GM19239 (cell line): ENCODE measurements at places on chromosomes 6 and 20.
A peak's percentile ranks its signal among the peaks of the same experiment; 100 is the strongest.

DNA sequence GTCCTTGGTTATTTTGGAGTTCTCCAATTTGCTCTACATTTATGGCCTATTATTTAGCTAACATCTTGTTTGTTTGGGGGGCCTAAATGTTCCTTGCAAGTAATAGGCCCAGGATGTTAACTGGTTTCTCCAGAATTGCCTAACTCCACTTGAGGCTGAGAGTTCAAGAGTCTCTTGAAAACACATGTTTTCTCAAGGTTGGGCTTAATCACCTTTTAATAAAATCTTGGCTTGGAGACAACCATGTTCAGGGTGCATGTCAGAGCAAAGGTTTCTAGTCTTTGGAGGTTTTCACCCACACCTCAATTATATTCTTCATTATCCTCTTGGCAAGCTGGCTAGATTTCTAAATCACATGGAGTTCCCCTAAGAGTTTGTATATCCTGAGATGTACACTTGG, 54.2 kb downstream of the KLHL31 start:
- no peak for DNase-seq

- no peak for DNase-seq
These were observed 28.9 kb downstream of the CDH26 start for GRCh38 chr20:59987135-59987534.

- DNase-seq: no peak
These were observed 276.5 kb downstream of the CDKAL1 start for GRCh38 chr6:20810727-20811108.

GRCh38 chr6:123812621-123813020, 9.0 kb downstream of the NKAIN2 start:
- no peak for DNase-seq

DNA sequence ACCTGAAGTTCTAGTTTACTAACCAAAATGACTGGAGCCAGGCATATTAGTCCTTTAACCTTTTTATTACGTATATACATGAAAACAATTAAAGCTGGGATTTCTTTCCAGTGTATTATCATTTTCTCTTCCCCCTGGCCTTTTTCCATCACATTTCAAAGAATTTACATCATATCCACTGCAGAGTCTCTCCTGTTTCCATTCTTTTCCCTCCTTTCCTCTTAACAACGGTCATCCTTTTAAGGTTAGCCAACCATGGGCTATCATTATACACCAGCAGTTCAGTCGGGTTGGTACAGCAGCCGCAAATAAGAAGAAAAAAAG, 104.6 kb downstream of the TFAP2A start:
- no peak for DNase-seq

- DNase-seq: no peak
These were observed 23.3 kb downstream of the SENP6 start for GRCh38 chr6:75624988-75625387.

GRCh38 chr6:39003072-39003471, 45.5 kb upstream of the GLP1R start:
- no peak for DNase-seq

DNA sequence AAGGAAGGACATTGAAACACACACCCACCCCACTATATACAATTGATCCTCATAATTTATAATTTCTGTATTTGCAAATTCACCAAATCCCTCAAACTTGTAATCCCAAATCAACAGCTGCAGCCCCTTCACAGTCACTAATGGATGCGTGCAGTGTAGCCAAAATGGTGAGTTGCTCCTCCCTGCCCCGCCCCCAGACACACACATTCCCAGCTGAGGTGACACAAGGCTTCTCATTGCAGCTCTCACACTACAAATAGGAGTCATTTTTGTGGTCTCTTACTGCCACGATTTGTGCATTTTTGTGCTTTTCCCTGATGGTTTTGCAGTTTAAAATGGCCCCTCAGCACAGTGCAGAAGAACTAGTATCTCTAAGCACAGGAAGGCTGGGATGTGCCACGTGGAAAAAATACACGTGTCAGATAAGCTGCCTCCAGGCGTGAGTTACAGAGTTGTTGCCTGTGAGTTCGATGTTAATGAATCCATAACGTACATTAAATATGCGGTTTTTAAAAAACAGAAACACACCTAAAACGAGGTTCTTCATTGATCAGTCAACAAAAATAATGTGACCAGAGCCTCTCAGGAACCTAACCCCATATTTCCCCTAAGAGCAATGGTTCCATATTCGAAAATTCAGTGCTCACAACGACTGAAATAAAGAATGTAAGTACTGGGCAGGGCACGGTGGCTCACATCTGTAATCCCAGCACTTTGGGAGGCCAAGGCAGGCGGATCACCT, 8.2 kb downstream of the ATP9A start:
- no peak for DNase-seq

GRCh38 chr6:130190701-130191690, 31.8 kb downstream of the SAMD3 start:
- no peak for DNase-seq

- no peak for DNase-seq
These were observed 258.3 kb upstream of the FOXQ1 start for GRCh38 chr6:1053586-1053985.

DNA sequence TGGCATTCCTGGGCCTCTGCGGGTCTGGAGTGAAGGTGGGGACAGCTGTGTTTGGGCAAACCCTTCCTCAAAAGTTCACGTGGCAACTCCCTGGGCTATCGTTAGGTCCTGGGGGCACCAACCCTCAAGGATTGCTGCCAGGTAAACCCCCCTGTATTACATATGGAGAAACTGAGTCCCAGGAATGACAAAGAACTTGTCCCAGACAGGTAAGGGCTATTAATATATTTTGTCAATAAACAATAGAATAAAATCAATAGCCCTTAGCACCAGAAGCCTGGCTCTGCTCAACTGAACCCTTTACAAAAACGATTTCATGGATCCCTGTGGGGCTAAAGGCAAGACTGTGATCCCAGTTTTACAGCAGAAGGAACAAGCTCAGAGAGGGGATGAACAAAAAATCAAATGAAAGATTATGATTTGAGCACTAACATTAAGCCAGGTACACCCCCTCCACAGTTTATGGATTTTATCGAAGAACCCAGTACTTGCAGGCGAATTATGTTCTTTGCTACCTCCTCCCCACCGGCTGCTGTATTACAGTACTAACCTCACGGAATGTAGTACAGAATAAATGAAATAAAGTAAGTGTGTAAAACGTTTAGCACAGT, 2.7 kb downstream of the ID1 start:
- no peak for DNase-seq

GRCh38 chr6:38760097-38760496, 45.0 kb downstream of the DNAH8 start:
- no peak for DNase-seq

DNA sequence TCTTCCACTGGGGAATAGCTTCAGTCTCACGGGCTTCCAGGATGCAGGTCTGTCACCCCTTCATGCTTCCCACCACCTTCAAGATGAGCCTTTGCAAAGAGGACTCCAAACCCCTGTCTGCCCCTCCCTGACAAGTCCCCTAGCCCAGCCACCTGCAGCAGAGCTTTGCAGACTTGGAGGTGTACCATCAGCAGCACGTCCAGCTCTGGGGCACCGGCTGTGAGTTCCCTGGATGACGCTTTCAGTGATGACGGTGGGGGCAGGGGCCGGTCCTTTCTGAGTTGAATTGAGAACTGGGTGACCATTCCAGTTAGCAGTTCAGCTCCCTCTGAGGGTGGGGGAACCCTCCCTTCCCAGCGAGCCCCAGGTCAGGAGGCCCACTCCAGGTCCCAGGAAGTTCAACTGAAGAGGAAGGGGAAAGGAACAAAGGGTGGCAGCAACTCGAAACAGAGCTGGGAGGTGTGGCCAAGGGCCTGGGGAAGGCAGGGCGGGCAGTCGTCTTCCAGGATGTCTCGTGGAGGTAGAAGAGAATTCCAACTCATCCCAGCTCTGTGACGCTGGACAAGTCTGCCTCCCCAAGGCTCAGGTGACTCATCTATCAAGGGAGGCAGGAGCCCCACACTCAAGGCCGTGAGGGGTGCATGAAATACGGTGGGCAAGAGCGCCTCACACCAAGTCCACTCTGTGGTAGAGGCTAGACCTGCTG, 86.0 kb downstream of the PTPN1 start:
- no peak for DNase-seq

GRCh38 chr6:31736021-31736767, at the start of gene CLIC1:
Gene CLIC1, minus strand, starts transcription at chr6:31736530. Its CDS starts 230 bp downstream, at chr6:31736300.
- peak; percentile 56 for DNase-seq

DNA sequence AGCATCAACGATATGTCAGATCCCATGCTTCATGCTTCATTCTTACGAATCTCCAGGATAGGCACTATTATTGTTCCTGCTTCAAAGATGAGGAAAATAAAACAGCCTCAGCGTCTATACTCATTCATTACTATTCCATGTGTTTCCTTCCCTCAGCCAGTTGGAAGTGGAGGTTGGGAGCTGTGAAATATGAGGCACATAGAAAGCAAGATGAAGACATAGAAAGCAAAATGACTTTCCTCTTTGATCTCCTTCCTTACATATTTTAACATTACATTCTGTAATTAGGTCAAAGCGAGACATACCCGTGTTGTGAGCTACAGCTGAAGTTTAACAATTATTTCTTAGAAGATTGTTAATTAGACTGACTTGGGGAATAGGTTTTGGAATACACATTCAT, 125.4 kb downstream of the FYN start:
- no peak for DNase-seq

DNA sequence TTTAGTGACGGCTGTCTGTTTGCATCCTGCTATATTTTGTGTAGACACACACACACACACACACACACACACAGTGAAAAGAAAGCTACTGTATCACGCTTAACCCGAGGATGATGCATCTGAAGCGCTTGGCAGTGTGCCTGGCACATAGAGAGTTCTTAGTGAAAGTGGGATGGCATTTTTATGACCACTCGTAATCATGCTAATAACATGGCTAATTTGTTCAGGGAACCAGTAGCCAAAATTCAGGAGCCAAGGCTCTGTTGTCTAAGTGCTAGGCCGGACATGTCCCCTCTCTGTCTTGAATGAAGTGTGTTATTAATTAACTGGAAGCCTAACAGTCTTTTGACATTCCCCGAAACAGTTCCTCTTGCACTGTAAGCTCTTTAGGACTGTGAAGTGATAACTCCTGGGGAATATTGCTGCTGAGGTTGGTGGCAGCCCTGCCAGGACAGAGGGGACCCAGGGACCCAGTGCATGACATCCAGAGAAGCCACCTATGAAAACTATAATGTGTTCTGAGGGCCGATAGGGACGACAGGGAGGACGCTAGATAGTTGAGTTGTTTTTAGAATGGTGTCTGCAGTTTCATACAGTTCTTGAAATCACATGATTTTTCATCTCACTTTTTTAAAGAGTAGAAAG, 45.0 kb upstream of the IRF4 start:
- no peak for DNase-seq

- no peak for DNase-seq
These were observed 17.1 kb downstream of the ELOVL5 start for GRCh38 chr6:53331678-53332077.

DNA sequence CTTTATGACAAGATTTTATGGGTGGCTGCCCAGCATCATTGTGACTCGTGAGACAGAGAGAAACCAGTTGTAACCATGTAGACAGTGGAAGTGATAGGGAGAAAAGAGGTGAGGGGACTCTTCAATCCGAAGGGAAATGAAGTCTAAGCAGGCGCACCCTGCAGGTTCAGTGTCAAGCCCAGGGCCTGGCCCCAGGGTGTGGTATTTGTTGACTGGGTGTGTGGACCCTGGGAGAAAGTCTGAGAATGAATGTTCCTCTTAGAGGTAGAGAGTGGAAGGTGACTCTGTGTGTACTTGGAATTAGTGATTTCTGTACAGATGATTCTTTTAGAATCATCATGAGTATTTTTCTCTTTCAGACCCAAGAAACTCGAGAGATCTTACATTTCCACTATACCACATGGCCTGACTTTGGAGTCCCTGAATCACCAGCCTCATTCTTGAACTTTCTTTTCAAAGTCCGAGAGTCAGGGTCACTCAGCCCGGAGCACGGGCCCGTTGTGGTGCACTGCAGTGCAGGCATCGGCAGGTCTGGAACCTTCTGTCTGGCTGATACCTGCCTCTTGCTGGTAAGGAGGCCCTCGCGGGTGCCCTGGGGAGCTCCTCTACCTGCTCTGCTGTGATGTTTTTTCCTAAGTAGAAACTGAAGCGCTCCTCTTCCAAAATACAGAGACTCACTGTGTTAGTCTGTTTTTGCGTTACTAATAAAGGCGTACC, 68.0 kb downstream of the PTPN1 start:
- DNase-seq: no peak

GRCh38 chr6:28282926-28283325, 1.6 kb downstream of the PGBD1 start:
- no peak for DNase-seq
